ENCODE measurements at places on chromosomes 13 and 19. TPM values are rescaled to one million over a fixed set of nuclear protein-coding genes. Genes with fewer than 3 reads are reported as not detected.
A peak's percentile ranks its signal among the peaks of the same experiment; 100 is the strongest.

DNA sequence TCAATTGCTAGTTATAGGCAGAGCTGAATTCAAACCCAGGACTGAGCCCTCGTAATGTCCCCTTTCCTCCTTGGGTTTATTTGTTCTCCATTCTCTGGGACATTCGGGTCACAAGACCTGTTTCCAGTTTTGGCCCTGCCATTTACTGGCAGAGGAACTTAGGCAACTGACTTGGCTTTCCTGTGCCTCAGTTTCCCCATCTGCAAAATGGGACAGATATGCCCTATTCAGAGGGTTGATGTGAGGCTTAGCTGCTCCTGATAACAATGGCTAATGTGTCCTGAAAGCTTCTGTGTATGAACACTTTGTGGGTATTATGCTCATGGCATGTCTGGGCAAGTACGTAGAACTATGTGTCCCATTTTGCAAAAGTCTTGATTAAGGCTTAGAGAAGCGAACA lies 996 bp downstream of the ZNF524 start:
- peak overlapping the region; percentile 97 for H3K27ac ChIP-seq
- H3K4me3 ChIP-seq = peak overlapping the region; percentile 89
- H3K4me1 ChIP-seq = peaks cover 43% of the 10 kb centered on the region
- no peak for DNase-seq

DNA sequence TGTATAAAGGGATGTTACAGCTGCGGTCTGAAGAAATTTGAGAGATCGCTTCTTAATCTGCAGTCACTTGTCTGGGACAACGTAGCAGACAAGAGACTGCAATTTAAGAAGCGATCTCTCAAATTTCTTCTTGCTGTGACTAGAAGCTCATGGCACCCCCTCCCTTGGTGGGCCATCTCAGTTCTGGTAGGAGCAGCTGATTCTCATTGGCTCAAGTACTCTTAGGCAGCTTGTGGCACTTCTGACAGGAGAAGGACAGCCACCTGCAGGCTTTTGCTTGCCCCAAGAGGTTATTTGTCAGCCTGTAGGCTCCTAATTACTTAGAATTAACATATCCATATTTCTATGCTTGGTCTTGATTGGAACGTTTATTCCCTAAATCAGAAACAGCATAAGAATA lies 503.0 kb downstream of the DCT start:
- H3K4me3 ChIP-seq = no peak overlapping the region
- H3K36me3 ChIP-seq = no peaks in the 10 kb centered on the region
- no peaks in the 10 kb centered on the region for H3K4me1 ChIP-seq
- DNase-seq = no peak

- H3K4me3 ChIP-seq = peak overlapping the region; percentile 91
- H3K4me1 ChIP-seq = peaks cover 31% of the 10 kb centered on the region
- peaks cover 1% of the 10 kb centered on the region for H3K36me3 ChIP-seq
Observed at GRCh38 chr19:7918615-7919421, 1.3 kb upstream of the SNAPC2 start.

DNA sequence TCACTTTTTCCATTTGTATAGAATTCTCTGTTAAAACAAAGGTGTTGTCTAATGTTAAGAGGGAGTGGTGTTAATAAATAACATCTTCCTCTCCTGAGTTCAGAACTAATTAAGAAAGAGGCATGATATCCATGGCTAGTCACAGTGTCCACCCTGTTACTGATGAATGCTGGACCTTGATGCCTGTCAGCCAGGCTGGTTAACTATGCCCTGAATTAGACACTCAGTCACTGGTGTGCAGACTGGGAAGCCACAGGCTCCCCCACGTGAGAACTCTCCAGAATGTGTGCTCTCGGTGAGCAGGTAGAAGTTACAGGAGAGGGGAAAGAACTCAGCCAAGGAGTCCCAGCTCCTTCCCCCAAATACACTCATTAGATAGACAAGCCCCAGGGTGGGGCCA lies 56.1 kb upstream of the RNF113B start:
- H3K4me1 ChIP-seq = no peaks in the 10 kb centered on the region
- no peak overlapping the region for H3K27ac ChIP-seq
- no peak overlapping the region for H3K4me3 ChIP-seq

DNA sequence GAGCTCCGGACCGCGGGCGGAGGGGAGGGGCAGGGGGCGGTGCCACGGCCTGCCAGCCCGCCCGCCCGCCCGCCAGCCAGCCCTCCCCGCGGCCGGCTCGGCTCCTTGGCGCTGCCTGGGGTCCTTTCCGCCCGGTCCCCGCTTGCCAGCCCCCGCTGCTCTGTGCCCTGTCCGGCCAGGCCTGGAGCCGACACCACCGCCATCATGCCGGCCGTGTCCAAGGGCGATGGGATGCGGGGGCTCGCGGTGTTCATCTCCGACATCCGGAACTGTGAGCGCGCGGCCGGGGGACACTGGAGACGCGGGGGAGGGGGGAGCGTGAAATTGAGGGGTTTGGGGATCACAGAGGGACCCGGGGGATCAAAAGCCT lies at the start of gene AP2A1:
TSS of gene AP2A1 (plus strand) at position 72 of the 370 bp plus-strand sequence. CDS start at position 205, 133 bp downstream.
- no peaks in the 10 kb centered on the region for H3K36me3 ChIP-seq
- peak within 1 kb of the TSS; percentile 79 for H3K27ac ChIP-seq
- no peaks in the 10 kb centered on the region for H3K27me3 ChIP-seq
- no peak for DNase-seq

DNA sequence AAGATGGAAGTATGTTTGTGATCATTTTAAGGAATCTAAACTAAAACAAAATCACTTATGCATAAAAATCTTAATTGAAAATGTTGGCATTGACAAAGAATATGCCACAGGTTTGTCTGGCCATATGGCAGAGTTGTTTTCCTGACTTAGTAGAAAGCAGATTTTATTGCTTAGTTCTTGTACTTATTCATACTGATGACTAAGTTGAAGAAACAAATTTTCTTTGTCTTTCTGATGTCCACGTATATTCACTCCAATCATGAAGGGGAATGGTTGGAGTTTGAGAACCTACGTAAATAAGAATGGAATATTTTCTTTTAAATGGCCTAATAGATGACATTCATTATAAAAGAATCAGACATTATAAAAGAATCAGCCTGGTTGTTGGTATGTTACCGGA lies 8.0 kb upstream of the GPC6 start:
- H3K36me3 ChIP-seq = no peaks in the 10 kb centered on the region
- no peak overlapping the region for H3K27ac ChIP-seq
- H3K4me1 ChIP-seq = no peaks in the 10 kb centered on the region
- no peak for DNase-seq

- DNase-seq = no peak
- H3K27ac ChIP-seq = no peak overlapping the region
- no peak overlapping the region for H3K4me3 ChIP-seq
- H3K27me3 ChIP-seq = peaks cover 76% of the 10 kb centered on the region
Observed at GRCh38 chr13:31014456-31014855, 82.0 kb downstream of the TEX26 start.

GRCh38 chr19:41708481-41708880 lies at the start of gene CEACAM5:
TSS of gene CEACAM5 (plus strand) at chr19:41708626. CDS start at chr19:41708732, 106 bp downstream.
- H3K27ac ChIP-seq = no peak within 1 kb of the TSS
- no peak for DNase-seq
- peaks cover 62% of the 10 kb centered on the region for H3K27me3 ChIP-seq
- H3K36me3 ChIP-seq = no peaks in the 10 kb centered on the region
- peak within 1 kb of the TSS; percentile 6 for H3K4me3 ChIP-seq

- H3K27ac ChIP-seq = peak overlapping the region; percentile 98
- H3K27me3 ChIP-seq = no peaks in the 10 kb centered on the region
- peaks cover 100% of the 10 kb centered on the region for H3K4me1 ChIP-seq
Observed at GRCh38 chr13:46170687-46171086, 11.3 kb downstream of the LCP1 start.

DNA sequence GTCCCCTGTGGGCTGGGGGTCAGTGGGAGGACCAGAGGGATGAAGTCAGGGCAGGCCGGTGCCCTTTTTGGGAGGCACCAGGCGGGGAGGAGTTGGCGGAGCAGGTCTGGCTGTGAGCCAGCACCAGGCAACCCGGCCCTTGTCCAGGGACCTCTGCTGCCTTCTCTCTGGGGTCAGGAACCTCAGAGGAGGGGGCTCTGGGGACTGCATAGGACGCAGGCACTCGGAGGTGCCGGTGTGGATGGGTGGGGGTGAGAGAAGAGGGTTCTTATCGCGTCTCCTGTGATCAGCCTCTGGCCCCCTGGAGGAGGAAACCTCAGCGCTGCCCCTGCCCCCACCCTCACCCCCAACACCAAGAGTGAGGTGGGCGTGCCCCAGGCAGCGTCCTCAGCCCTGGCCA lies 16.5 kb downstream of the DPF1 start:
- H3K27ac ChIP-seq = no peak overlapping the region
- no peak overlapping the region for H3K4me3 ChIP-seq
- peaks cover 2% of the 10 kb centered on the region for H3K36me3 ChIP-seq
- H3K27me3 ChIP-seq = peaks cover 29% of the 10 kb centered on the region
- DNase-seq = no peak

- H3K36me3 ChIP-seq = no peaks in the 10 kb centered on the region
- peaks cover 16% of the 10 kb centered on the region for H3K4me1 ChIP-seq
- no peak within 1 kb of the TSS for H3K27ac ChIP-seq
- H3K4me3 ChIP-seq = peak within 1 kb of the TSS; percentile 82
- peaks cover 78% of the 10 kb centered on the region for H3K27me3 ChIP-seq
- peak; percentile 38 for DNase-seq
Observed at GRCh38 chr13:33016414-33017322, at the start of gene KL. TSS of gene KL (plus strand) at chr13:33016423. CDS start at chr13:33016441, 18 bp downstream.

DNA sequence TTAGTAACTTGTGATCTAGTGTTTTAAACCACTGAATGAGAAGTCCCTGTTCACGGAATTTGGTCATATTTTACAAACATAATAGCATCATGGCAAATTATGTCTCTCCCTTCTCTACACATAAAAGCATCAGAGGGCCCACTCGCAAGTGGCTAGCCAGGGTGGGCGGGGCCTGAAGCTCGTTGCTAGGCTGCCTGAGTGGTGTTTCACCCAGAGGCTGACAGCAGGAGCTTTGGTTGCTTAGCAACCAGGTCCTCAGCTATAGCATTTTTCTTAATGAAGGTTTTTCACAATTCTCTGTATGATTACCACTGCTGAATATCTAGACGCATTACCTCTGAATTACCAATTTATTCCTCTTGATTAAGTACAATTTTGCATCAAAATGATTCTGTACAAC lies 126.5 kb downstream of the NALCN start:
- H3K4me1 ChIP-seq = no peaks in the 10 kb centered on the region
- H3K27ac ChIP-seq = no peak overlapping the region
- H3K36me3 ChIP-seq = no peaks in the 10 kb centered on the region
- H3K4me3 ChIP-seq = no peak overlapping the region
- H3K27me3 ChIP-seq = no peaks in the 10 kb centered on the region

DNA sequence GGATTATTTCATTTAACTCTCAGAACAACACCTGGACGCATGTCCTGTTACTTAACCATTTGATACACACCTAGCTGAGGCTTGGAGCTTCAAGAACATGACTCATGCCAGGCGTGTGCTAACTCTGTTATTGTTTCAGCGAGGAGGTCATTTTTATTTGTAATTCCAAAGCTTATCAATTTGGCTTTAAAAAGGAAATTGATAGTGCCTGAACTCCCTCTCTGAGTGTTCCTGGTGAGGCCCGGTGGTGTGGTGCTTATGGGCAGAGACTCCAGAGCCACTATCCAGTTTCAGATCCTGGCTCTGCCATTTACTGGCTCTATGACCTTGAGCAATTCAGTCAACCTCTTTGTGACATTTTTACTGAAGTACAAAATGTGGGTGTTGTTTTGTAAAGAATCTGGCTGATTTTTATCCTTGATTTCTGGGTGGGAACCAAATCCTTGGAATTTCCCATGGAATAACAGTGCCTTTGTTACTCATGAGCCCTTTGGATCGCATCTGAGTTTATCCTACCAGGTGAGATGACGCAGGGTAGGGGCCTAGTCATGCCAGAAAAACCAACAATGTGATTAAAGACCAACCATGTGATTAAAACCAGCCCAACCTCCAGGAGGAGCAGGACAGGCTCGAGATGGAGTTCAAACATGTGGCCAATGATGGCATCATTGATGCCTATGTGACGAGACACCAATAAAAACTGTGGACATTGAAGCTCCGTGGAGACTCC lies 198.8 kb downstream of the MYO16 start:
- no peaks in the 10 kb centered on the region for H3K4me1 ChIP-seq
- no peak for DNase-seq
- H3K27me3 ChIP-seq = no peaks in the 10 kb centered on the region
- no peaks in the 10 kb centered on the region for H3K36me3 ChIP-seq
- H3K4me3 ChIP-seq = no peak overlapping the region

DNA sequence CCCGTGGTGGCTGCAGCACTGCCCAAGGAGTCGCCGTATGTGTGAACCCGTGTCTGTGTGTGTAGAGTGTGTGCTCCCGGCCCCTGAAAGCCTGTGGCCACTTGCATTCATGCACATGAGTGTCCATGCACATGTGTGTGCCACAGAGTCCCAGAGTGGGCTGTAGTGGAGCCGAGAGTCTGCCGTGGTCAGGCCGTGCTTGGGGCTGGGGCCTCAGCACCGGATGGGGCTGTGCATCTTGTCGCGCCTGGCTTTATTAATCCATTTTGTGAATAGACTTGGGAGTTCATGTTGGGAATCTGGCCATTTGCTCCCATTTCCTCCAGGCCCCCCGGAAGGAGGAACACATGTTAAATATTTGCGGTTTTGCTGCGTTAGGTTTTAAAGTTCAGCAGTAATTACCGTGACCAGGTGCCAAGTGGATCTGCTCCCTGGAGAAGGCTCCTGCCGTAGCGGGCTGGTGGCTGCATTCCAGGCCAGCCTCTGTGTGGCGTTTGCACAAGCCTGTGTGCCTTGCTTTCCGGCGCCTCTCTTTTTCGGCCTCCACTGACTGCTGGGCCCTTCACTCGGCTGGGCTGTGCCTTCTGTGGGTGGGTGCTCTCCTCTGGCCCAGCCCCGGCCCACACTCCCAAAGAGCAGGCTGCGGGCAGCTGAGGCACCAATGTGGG lies 69.2 kb upstream of the KCTD15 start:
- no peaks in the 10 kb centered on the region for H3K27me3 ChIP-seq
- H3K4me3 ChIP-seq = no peak overlapping the region
- no peaks in the 10 kb centered on the region for H3K4me1 ChIP-seq

GRCh38 chr13:71871844-71872243 lies 4.8 kb upstream of the DACH1 start:
- H3K4me3 ChIP-seq = no peak overlapping the region
- H3K4me1 ChIP-seq = peaks cover 5% of the 10 kb centered on the region
- no peak overlapping the region for H3K27ac ChIP-seq
- DNase-seq = no peak
- no peaks in the 10 kb centered on the region for H3K36me3 ChIP-seq
- peaks cover 49% of the 10 kb centered on the region for H3K27me3 ChIP-seq

DNA sequence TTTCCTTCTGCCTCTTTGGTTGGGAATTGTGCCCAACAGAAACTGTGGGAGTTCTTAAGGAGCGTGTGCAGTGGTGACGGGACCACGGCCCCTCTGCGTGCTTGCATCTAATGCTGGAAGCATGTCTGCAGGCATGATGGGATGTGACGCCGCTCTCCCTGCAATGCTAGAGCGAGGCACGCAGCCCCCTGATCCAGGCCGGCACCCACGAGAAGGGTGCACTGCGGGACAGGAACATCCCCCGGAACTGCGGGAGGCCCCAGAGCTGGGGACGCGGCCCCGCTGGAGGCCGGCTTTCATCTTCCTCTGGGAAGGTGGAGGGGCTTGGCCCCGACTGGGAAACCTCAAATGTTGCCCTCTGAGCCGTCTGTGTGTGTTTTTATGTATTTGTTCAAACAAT lies 32.7 kb downstream of the TMEM255B start:
- H3K4me1 ChIP-seq = no peaks in the 10 kb centered on the region
- no peak overlapping the region for H3K4me3 ChIP-seq
- no peak overlapping the region for H3K27ac ChIP-seq
- no peaks in the 10 kb centered on the region for H3K36me3 ChIP-seq

IL17D gene
- total RNA-seq = 0.30 TPM

ZNF581 gene
- total RNA-seq = 43.1 TPM

THSD8 gene
- 23.7 TPM for total RNA-seq

PSG1 gene
- not detected for total RNA-seq

PROZ gene
- not detected for total RNA-seq

ZNF177 gene
- 1.7 TPM for total RNA-seq

PALM3 gene
- 0.10 TPM for total RNA-seq

EBPL gene
- 41.5 TPM for total RNA-seq

Data from activated T-cell treated with anti-CD3 and anti-CD28 coated beads, Interleukin-2, amount 50 U/mL, for 72 hours (primary cell).